Nephron progenitor cell (in vitro differentiated cells): ENCODE measurements at places on chromosomes 1 and 21.

DNA sequence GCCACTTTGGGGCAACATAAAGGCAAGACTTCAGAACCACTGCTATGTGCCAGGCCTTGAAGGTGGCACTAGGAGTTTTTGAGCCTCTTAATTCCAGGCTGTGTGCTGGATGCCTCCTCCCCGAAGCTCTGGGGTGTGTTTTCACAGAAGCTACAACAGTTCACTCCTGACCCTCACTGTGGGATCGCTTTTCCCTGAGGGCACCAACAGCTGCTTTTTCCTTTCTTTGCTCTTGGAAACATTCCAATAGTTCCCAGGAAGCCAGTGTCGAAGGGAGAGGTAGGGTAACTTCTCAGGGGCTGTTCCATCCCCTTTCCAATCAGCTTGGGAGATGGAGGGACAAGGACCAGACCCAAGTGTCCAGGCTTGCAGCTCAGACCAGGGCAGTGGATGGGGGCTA, 153.4 kb downstream of the C1orf94 start:
- H3K27ac ChIP-seq = no peak overlapping the region
- H3K4me1 ChIP-seq = peaks cover 14% of the 10 kb centered on the region
- H3K27me3 ChIP-seq = peaks cover 23% of the 10 kb centered on the region
- H3K36me3 ChIP-seq = no peaks in the 10 kb centered on the region
- H3K4me3 ChIP-seq = no peak overlapping the region

- peaks cover 10% of the 10 kb centered on the region for H3K27me3 ChIP-seq
- peak overlapping the region; percentile 78 for H3K27ac ChIP-seq
- no peak for DNase-seq
Measured at GRCh38 chr1:223199094-223199647, 56.1 kb upstream of the TLR5 start.

DNA sequence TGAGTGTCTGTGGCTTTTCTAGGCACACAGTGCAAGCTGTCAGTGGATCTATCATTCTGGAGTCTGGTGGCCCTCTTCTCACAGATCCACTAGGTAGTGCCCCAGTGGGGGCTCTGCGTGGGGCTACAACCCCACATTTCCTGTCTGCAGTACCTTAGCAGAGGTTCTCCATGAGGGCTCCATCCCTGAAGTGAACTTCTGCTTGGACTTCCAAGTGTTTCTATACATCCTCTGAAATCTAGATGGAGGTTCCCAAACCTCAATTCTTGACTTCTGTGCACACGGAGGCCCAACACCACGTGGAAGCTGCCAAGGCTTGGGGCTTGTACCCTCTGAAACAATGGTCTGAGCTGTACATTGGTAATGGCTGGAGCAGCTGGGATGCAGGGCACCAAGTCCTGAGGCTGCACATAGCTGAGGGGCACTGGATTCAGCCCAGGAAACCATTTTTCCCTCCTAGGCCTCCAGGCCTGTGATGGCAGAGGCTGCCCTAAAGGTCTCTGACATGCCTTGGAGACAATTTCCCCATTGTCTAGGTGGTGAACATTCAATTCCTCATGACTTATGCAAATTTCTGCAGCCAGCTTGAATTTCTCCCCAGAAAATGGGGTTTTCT, 29.2 kb upstream of the TSNAX start:
- no peak overlapping the region for H3K4me3 ChIP-seq
- H3K27ac ChIP-seq = no peak overlapping the region
- no peaks in the 10 kb centered on the region for H3K4me1 ChIP-seq
- H3K27me3 ChIP-seq = peaks cover 5% of the 10 kb centered on the region

- H3K4me1 ChIP-seq = peaks cover 50% of the 10 kb centered on the region
- no peaks in the 10 kb centered on the region for H3K36me3 ChIP-seq
- DNase-seq = no peak
- peaks cover 49% of the 10 kb centered on the region for H3K27me3 ChIP-seq
- H3K4me3 ChIP-seq = no peak overlapping the region
Measured at GRCh38 chr1:205032508-205032907, 10.5 kb upstream of the CNTN2 start.

GRCh38 chr1:156896490-156897033, 3.0 kb downstream of the PEAR1 start:
- no peak overlapping the region for H3K27ac ChIP-seq
- H3K4me3 ChIP-seq = no peak overlapping the region
- no peaks in the 10 kb centered on the region for H3K36me3 ChIP-seq
- peaks cover 74% of the 10 kb centered on the region for H3K4me1 ChIP-seq
- no peak for DNase-seq

DNA sequence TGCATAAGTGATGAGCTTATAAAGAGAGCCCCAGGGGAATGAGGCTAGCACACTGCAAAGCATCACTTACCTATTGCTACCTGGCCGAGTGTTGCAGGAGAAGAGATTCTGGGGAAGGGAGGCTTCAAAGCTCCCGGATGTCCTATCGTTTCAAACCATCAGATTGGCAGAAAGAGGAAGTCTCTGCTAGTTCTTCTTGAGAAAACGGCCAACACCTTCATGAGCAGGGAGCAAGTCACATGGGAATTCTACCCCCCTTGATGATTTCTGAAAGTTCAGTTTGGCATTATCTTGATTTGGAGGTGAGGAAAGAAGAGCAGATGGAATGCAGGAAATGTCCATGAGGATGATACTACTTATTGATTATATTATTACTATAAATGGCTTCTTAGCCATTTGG, 16.2 kb downstream of the SYF2 start:
- H3K36me3 ChIP-seq = peaks cover 11% of the 10 kb centered on the region
- H3K27me3 ChIP-seq = peaks cover 53% of the 10 kb centered on the region
- H3K4me1 ChIP-seq = no peaks in the 10 kb centered on the region
- no peak for DNase-seq

- no peaks in the 10 kb centered on the region for H3K4me1 ChIP-seq
- no peak overlapping the region for H3K4me3 ChIP-seq
- H3K27ac ChIP-seq = no peak overlapping the region
Measured at GRCh38 chr1:89302697-89303332, 30.2 kb upstream of the GBP5 start.

GRCh38 chr1:88730995-88731394, 46.9 kb downstream of the PKN2 start:
- H3K27me3 ChIP-seq = no peaks in the 10 kb centered on the region
- DNase-seq = no peak
- H3K27ac ChIP-seq = peak overlapping the region; percentile 75
- H3K4me3 ChIP-seq = no peak overlapping the region
- peaks cover 90% of the 10 kb centered on the region for H3K36me3 ChIP-seq

DNA sequence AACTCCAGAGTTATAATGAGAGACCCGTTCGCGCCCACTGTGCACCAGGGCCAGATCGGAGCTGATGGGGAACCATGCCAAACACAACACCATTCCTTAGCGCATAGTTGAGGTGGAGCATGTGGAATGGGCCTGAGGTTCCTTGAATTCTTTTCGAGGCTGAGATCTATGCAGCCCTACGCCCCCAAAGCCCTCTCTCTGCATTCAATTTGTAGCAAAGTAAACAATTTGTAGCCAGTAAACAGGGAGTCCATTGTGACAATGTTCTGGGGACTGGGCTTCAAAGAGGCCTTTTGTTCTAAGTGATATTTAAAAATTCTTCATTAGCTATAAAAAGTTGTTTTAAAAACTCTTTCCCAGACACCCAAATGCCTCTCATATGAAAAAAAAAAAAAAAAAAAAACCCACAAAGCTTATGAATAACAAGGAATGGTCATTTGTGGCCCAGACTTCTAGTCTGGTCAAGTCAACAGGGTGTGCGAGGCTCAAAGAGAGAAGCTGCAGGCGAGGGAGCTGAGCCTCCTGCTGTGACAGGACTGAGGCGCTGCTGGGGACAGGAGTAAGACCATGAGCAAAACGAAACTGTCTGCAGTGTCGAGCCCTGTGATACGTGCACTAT, 30.6 kb upstream of the KCNE2 start:
- no peak overlapping the region for H3K4me3 ChIP-seq
- no peak overlapping the region for H3K27ac ChIP-seq
- H3K27me3 ChIP-seq = peaks cover 3% of the 10 kb centered on the region
- peaks cover 24% of the 10 kb centered on the region for H3K4me1 ChIP-seq

DNA sequence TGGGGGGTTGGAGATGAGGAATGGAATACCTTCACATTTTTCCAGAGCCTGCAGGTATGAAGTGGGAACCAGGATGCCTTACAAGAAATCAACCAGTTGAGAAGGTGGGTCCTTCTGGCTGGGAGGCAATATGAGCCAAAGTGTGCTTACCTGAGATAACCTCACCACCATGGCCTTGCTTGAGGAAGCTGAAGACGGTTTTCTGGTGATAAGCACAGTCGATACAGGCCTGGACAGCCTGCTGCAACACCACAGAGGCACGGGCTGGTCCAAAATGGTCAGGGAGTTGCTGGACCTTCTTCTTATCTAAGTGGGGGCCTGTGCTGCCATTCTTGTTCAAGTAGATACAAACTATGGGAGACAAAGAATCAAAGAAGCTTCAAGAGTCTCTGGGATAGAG, 27.0 kb upstream of the SLFNL1 start:
- H3K27me3 ChIP-seq = no peaks in the 10 kb centered on the region
- DNase-seq = no peak
- no peak overlapping the region for H3K4me3 ChIP-seq
- H3K4me1 ChIP-seq = peaks cover 6% of the 10 kb centered on the region
- no peak overlapping the region for H3K27ac ChIP-seq
- H3K36me3 ChIP-seq = peaks cover 59% of the 10 kb centered on the region

DNA sequence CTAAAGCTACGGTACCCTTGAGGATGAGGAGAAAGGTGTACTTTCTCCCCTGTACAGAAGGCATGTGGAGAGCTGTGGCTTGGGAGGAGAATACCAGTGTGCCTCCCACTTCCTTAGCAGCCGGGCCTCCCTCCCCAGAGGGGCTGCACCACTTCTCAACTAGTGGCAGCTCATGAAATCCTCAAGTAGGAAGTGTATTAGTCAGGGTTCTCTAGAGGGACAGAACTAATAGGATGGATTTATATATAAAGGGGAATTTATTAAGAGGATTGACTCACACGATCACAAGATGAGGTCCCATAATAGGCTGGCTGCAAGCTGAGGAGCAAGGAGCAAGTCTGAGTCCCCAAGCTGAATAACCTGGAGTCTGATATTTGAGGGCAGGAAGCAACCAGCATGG, 53.1 kb upstream of the PPP2R5A start:
- H3K27ac ChIP-seq = no peak overlapping the region
- peaks cover 15% of the 10 kb centered on the region for H3K27me3 ChIP-seq
- no peak for DNase-seq
- no peak overlapping the region for H3K4me3 ChIP-seq
- H3K36me3 ChIP-seq = no peaks in the 10 kb centered on the region

- peaks cover 18% of the 10 kb centered on the region for H3K27me3 ChIP-seq
- no peak overlapping the region for H3K27ac ChIP-seq
- no peaks in the 10 kb centered on the region for H3K36me3 ChIP-seq
Measured at GRCh38 chr1:4025752-4026151, 125.7 kb upstream of the C1orf174 start.

DNA sequence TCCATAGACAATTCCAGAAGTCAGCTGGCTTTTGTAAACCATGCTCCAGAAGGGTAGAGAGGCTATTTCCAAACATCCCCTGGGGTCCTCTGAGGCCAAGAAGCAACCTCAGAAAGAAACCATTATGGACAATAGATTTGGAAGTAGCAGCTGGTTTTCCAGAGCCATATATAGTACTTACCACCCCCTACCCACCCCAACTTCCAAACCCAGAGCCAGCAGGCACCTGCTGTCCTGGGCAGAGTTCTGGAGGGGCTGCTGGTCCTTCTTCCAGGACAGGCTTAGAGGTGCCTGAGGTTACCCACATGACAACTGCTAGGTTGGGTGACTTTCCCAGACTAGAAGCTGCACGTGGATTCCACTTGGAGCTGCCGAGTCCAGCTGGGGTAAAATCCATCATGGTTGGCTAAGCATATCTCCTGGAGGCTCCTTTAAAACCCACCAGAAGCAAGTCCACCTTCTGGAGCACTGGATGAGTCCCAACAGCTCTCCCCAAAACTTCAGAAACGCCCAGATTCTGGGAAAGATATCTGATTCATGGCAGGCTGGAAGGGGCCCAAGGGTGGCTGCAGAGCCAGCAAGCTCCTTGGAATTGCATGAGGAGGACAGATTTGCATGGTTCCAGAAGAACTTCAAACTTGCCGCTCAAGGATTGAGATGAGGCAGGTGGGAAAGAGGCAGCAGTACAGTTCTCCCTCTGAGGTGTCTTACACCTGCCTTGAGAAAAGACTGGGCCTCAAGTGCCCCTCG, 5.8 kb downstream of the MYCL start:
- H3K4me1 ChIP-seq = peaks cover 83% of the 10 kb centered on the region
- H3K36me3 ChIP-seq = no peaks in the 10 kb centered on the region
- no peak overlapping the region for H3K27ac ChIP-seq
- no peak for DNase-seq

DNA sequence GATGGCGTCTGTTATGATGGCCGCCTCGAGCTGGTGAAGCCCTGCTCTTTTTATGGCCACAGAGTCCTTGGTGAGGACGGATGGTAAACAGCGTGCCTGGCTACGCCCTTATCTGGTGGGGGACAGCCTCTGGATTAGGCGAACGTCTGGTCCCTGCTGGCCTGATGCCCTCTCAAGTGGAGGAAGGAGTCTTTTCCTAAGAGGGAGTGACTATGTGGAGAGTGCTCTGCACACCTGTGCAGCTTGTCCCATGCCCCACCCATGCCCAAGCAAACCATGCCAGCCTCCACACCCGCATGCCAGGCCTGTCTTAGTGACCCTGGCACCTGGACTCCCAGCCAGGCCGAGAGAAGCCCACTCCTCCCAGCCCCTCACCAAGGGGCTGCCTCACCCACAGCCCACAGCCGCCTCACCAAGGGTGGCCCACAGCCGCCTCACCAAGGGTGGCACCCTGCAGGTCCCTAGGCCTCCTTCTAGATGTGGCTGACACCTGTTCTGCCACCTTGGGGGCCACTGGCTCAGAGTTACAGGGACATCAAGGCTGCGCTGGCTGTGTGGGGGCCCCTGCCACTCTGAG, 40.2 kb downstream of the WNT9A start:
- no peaks in the 10 kb centered on the region for H3K36me3 ChIP-seq
- no peak for DNase-seq
- peaks cover 17% of the 10 kb centered on the region for H3K27me3 ChIP-seq
- no peak overlapping the region for H3K4me3 ChIP-seq
- peaks cover 49% of the 10 kb centered on the region for H3K4me1 ChIP-seq

DNA sequence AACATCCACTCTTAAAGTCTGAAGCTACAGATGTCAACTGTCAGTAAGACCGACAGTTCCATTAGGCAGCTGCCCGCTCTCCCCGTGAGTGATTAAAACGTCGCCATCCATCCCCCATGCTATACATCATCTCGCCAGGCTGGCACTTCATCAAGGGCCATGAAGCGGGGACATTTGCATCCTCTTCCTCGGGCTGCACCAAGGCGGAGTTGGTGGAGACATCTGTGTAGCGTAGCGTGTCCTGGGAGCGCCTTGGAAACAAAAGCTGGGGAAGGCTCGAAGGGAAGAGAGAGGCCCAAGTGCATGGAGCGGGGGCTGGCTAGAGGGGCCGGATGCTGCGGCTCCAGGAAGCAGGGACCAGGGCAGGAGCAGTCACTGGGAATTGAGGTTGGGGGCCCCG, 250.1 kb downstream of the KAZN start:
- peak; percentile 47 for DNase-seq
- H3K4me1 ChIP-seq = peaks cover 47% of the 10 kb centered on the region
- no peak overlapping the region for H3K4me3 ChIP-seq
- H3K27ac ChIP-seq = peak overlapping the region; percentile 93

DNA sequence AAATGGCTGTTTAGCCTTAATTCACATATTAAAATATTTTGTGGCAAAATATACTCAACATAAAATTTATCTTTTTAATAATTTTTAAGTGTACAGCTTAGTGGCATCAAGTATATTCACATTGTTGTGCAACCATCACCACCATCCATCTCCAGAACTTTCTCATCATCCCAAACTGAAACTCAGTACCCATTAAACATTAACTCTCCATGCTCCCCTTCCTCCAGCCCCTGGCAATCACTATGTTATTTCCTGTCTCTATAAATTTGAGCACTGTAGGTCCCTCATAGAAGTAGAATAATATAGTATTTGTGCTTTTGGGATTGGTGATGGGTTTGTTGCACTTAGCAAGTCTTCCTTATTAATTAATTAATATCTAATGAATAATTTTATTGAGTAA, 29.4 kb downstream of the CCN1 start:
- H3K27me3 ChIP-seq = peaks cover 14% of the 10 kb centered on the region
- DNase-seq = no peak
- H3K4me1 ChIP-seq = peaks cover 30% of the 10 kb centered on the region
- no peaks in the 10 kb centered on the region for H3K36me3 ChIP-seq
